Lung microvascular endothelial cell (primary cell): ENCODE measurements at places on chromosomes 12 and 14. TPM values are rescaled to one million over a fixed set of nuclear protein-coding genes. Genes with fewer than 3 reads are reported as not detected.

PTPRR gene
- 0.22 TPM in 1 of 2 replicates, not detected in the other for total RNA-seq

GRCh38 chr12:103877288-103877687 is 36.3 kb upstream of the NT5DC3 start:
- DNase-seq = no peak

DNA sequence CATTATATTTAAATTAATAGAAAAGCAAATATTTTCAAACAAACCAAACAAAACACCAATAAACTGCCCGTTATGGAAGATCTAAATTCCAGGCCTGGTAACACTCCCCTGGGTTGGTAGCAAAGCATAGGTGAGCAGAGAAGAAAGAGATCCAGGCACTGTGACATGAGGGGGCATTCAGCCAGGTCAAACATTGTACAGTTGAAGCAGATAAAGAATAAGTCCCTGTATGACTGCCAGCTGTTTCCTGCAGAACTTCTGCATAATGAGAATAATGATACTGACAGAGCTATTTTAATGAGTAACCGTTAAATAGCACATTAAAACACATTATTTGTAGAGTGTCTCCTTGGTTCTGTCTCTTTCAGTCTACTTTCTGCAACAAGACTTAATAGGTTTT is 35.4 kb downstream of the SLC38A1 start:
- peak; percentile 28 for DNase-seq

MYO1A gene
- total RNA-seq = not detected in 2 replicates

DNA sequence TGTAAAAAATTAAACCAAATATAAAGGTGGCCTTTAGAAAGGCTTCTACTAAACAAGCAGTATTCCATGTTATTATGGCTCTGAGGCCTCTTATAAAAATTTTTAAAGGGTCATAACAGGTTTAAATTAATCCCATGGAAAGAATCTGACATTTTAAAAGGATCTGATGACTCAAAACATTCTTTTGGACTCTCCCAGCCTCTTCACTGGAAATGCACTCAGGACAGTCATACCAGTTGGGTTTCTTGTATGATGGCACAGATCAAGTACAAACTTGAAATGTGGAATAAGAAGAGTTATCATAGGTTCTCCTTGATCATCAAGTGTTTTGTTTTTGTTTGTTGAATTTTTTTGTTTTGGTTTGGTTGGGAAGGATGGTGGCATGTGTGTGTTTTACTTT is 50.8 kb downstream of the PPP2R5E start:
- no peak for DNase-seq

CABP1 gene
- total RNA-seq = under 0.01 TPM in 1 of 2 replicates, not detected in the other
